ENCODE measurements at places on chromosomes 2 and 18.

GRCh38 chr2:230927711-230928341, 2.8 kb upstream of the GPR55 start:
- peak; percentile 71 for DNase-seq

- no peak for DNase-seq
Measured at GRCh38 chr2:11584525-11585056, 50.7 kb downstream of the GREB1 start.

DNA sequence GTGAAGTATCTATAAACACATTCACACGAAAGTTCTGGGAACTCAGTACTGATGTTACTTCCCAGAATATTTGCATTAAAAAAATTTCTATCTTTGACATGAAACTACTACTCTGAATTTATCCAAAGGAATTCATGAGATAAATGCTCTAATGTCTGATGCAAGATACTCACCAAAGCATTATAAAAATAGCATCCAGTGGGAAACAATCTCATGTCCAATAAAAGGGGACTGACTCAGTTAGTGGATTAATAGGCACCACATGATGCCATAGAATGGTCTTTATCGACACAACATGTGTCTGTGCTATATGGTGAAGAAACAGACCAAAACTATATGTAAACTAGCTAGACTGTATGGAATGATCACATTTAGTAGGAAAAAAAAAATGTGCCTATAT, 33.9 kb downstream of the LAMA3 start:
- DNase-seq = no peak

DNA sequence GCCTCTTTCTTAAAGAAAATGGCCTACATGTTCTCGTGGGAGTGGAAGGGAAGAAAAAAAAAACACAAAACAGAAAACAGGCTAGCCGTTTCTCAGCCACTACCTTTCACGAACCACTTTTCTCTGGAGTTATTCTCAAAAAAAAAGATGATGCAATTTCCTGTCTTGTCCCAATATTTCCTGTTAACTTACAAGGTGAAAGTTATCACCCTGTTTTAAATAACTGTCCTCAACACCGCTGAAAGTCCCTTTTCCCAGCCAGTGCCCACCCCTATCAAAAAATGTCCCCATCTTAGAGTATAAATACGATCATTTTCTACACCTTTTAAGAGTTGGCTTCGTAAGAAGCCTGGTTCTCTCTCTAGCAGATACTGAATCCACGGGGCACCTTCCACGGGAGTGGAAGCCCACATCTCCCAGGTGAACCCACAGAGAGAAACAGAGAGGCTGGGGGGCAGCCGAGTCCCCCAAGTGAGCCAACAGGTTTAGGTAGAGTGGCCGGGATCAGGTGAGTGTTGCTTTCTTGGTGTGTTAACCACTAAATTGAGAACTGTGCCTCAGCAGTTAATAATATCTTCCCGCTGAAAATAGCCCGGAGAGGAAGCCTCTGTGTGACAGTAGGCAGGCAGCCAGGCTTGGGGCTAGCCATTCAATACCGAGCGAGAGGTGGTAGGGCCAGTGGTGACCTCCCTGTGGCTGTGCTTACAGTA, 15.9 kb downstream of the SMAD7 start:
- DNase-seq = peak; percentile 91

DNA sequence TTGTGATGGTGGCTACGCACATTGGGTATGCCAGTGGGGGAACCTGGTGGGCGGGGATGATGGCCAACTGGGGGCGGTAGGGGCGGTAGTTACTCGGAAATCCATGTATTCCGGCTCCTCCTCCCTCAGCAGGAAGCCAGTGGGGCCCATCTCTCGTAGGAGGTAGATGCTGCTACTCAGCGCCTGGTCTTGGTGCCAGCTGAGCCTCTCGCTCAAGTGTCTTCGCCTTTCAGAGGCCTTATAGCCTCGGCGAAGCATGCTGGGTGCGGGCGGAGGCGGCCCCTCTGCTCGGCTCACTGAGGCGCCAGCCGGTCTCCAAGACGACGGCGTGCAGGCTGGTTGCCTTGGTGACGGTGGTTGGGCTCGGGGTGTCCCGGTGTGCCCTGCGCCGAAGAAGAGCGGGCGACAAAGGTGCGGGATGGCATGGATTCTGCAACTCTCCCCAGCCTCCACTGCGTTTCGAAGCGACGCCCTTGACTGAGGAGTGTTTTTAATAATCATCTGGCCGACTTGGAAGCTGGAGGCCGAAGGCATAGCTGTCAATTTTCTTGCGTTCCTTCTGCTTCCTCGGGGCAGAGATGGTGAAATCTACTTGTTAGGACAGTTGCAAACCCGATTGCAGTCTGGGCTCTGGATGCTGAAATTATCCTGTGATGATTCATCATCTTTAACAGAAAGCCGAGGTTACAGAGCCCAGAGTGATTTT, at the start of gene ZSWIM2:
TSS of gene ZSWIM2 (minus strand) at position 298 of the 706 bp plus-strand sequence. CDS start at position 258, 40 bp downstream.
- peak; percentile 75 for DNase-seq

DNA sequence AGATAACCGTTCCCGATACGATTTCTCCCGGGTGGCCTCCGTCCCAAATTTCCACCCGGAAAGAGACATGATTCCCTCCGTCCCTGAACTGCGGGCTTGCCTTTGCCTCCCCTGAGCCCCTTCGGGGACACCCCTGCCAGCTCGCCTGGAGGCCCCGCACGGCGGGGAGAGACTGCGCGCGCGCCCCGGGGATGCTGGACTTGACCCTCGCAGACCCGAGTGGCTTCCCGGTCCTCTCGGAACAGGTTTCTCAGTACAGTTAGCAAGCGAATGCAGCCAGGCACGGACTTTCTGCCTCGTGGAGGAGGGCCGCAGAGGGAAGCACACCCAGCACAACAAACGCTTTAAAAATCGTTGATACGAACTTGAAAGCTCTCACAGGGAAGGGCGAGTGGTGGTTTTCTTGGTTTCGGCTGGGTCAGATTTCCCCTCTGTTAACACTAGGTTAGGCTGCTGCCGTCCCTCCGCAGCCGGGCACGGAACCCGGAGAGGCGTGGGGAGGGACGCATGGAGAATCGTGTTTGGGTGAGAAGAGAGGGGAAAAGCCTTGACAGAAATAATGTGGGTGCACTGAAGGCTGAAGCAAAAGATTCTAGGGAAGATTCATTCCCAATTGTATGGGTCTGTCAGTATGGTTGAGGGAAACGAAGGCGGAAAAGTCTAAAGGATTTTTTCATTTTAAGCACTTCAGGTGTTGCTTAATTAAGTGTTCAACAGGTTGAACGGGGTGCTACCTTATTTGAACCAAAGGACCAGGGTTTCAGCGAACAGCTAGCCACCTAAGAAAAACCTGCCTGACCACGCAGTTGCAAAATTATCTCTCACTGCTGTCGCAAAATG, 916 bp downstream of the TNFRSF11A start:
- DNase-seq = no peak

GRCh38 chr18:67599277-67599676, 82.8 kb upstream of the DSEL start:
- DNase-seq = no peak

GRCh38 chr18:12052866-12053265, 40.8 kb upstream of the ANKRD62 start:
- DNase-seq = no peak

Data from cardiac septum (tissue), 1 donor.